ENCODE measurements at places on chromosomes 1 and 21.

- DNase-seq, result no peak
Measured at GRCh38 chr1:228446852-228447251, 30.2 kb upstream of the TRIM17 start.

DNA sequence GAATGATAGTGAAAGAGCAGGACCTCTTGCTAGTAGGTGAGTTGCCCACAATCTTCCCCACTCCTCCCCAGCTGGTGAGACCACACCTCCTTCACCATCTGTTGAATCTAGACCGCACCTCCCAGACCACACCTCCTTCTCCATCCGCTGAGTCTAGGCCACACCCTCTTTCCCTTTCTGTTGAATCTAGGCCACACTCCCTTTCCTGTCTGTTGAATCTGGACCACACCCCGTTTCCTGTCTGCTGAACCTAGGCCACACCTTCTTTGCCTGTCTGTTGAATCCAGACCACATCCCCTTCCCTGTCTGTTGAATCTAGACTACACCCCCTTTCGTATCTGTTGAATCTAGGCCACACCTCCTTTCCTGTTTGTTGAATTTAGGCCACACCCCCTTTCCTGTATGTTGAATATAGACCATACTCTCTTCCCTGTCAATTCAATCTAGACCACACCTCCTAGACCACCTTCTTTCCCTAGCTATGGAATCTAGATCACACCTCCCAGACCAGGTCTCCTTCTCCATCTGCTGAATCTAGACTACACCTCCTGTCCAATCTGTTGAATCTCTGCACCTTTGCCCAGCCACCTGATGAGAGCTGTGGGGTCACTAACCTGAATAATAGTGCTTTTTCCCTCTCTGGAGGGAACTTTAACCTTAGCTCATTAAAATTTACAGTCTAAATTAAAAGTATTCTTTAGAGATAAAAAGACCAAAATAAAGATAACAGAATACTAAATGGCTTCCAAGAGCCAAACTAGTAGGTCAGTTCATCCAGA lies 116.3 kb downstream of the DAB1 start:
- DNase-seq, result no peak

- DNase-seq, result no peak
Measured at GRCh38 chr1:31790641-31791091, 25.2 kb downstream of the SPOCD1 start.

DNA sequence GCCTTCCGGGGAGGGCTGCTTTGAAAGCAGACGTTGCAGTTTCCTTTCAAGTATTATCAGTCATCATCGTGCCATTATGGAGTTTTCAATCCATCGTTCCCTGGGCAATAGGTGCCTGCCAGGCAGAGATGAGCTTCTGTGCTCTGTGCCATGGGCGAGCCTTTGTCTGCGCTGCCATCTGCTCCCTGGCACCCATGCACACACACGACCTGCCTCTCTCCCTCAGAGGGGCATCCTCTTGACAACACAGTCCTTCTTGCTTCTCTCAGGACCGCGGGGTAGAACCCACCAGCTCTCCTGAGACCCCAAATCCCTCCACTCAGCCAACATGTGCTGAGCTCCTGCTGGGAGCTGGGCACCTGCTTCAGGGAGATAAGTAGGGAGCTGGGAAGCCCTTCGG lies 149.3 kb downstream of the HMGB4 start:
- no peak for DNase-seq

DNA sequence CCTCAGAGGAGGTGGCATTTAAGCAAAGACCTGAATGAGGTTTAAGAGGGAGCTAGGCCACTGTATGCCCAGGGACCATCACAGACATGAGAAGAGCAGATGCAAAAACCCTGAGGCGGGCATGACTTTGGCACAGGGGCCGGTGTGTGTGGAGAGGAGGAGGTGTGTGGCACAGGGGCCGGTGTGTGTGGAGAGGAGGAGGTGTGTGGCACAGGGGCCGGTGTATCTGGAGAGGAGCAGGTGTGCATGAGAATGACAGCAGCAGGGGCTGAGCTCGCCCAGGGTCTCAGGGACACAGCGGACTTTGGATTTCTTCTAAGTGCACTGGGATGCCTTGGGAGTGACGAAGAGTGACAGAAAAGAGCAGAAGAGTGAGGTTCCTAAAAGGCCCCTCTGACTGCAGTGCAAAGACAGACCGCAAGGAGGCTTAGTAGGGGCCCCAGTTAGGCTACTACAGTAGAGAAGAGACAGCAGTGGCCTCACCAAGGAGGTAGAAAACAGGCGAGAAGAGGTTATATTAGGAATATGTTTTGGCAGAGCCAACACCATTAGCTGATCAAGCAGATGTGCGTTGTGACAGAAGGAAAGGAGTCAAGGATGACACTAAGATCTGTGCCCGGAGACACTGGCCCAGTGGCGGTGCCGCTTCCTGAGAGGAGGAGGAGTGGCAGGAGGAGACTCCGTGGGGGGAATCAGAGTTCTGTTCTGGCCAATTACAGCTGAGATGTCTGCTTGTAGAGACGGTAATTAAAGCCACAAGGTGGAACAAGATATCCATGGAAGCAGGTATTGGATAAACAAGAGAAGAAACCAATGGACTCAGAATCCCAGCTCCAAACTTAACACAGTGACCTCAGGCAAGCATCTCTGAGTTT lies 18.4 kb downstream of the ZBTB17 start:
- DNase-seq, result no peak

DNA sequence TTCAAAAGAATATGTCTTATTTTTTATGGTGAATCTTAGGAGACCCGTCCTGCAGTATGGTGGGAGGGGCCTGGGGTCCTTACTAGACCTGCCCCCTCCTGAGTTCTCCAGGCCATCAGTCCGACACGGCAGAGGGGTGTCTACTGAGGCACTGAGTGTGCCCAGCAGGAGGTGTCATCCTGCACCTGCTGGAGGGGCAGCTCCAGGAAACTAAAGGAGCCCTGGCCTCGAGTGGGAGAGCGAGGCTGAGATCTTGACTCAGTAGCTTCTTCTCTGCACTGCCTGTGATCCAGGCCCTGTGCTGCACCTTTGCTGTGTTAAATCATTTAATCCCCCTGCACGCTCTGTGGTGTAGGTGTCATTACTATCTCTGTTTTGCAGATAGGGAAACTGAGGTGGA lies 587.7 kb downstream of the PTPRU start:
- DNase-seq, result no peak
